Inflammatory macrophage treated with lipopolysaccharide for 1 hour (primary cell): ENCODE measurements at places on chromosomes 1 and 21.

DNA sequence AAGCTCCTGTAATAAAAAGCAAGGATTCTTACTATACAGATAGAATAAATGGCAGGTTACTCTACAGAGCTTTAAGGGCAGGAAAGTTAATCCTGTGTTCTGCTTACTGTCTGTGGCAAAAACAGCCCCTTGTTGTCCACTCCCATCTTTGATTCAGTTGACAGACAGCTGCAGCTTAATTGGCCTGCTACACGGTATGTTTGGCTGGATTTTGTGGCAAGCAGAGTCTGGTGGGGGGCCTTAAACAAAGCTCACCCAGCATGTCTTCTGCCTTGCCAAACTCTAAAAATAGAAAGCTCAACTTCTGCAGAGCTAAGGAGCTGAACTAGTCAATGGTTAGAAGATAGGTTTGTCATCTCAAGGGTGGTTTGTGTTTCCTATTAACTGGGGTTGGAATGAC, 407.2 kb downstream of the HLX start:
- DNase-seq = no peak

DNA sequence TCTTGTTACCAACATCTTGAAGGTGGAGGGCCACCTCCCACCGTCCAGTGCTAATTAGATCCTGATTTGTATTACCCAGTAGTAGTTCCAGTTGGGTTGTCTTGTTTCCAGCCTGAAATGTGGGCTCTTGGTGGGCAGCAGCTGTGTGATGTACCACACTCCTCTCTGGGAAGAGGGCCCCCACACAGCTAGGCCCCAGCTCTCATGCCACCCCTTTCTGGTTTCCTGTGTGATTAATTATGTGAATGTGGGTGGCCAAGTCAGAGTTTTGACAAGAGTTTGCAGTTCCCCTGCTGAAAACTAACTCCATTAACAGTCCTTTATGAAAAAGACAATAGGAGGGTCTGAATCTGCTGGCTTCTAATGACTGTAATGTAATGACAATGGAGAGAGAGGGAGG, 3.8 kb downstream of the HMGB4 start:
- no peak for DNase-seq

- no peak for DNase-seq
Measured at GRCh38 chr1:238221738-238222137, 331.0 kb upstream of the ZP4 start.

DNA sequence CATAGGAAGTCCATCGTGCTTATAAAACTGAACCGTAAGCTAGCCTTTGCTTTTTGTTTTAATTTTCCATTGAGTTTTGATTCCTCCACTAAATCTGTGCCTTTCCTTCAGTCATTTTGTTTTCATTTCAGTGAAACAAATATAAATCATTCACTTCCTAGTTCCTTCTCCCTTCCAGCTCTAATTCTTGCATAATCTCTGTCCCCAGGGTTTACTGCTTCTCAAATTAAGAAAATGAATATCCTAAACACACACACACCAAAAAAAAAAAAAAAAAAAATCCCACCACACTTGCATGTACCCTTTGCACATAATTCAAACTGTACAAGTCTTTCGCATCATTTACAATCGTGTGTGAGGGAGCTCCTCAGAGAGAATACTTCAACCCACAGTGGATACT, 6.8 kb downstream of the KCNH1 start:
- no peak for DNase-seq

- no peak for DNase-seq
Measured at GRCh38 chr1:115275216-115275615, 62.8 kb downstream of the NGF start.

- no peak for DNase-seq
Measured at GRCh38 chr1:169779970-169780369, 14.7 kb downstream of the METTL18 start.

DNA sequence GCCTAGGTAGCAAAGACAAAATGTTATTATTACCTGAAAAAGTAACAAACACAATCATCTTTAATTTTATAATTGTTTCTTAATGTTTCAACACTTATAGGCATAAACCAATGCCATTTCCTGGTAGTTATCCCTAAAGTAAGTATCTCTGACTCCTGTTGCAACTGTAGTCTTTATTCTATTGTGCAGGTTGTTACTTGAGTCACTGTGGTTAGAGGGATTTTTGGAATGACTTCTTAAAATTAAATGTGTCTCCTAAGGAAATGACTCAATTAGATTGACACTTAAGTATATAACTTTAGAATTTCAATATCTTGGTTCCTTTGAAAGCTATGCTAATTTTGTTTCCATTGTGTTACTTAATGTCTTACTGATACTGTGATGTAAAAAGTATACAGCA, 143.9 kb downstream of the PHTF1 start:
- no peak for DNase-seq

GRCh38 chr1:67339623-67340343, 32.1 kb downstream of the IL12RB2 start:
- no peak for DNase-seq

DNA sequence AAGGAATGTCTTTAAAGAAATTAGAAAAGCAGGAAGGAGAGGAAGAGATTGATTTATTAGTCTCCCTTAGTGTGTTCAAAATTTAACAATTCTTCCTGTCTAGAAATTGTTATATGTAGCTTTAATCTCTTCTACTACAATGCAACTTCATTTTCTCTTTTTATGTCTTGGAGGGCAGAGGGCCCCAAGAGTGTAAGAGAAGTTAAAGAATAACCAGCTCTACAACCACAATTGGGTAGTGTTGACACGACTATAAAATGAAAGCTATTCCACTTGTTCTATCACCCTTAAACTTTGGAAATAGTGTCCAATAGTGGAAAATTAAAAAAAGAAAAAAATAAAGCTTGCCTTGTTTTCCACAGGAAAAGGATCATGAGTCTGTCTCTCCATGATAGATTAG, 82.6 kb upstream of the DPYD start:
- no peak for DNase-seq

- no peak for DNase-seq
Measured at GRCh38 chr1:180157576-180158057, 2.9 kb downstream of the QSOX1 start.

- DNase-seq = peak; percentile 86
Measured at GRCh38 chr1:205260948-205261732, 33.4 kb downstream of the TMCC2 start.

DNA sequence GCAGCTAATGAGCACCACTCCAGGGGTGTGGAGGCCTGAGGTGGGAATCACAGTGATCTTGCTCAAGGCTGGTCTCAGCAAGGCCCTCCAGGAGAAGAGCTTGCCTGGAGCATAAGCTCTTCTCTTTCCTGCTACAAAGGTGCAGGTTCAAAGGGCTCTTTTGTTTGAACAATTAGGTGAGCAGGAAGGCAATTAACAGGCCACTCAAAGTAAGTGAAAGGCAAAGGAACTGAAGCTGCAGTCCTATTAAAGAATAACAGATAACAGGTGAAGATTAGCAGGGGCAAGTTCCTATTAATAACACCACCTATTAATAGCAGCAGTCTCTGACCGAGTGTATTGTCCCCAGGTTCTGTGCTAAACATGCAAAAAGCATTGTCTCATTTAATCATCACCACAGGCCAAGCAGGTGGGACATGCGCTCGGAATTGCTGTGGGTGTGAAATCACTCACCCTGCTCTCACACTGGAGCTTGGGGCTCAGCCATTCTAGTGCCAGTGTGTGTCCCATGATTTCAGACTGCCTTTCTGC, 113.8 kb downstream of the RHOU start:
- no peak for DNase-seq

DNA sequence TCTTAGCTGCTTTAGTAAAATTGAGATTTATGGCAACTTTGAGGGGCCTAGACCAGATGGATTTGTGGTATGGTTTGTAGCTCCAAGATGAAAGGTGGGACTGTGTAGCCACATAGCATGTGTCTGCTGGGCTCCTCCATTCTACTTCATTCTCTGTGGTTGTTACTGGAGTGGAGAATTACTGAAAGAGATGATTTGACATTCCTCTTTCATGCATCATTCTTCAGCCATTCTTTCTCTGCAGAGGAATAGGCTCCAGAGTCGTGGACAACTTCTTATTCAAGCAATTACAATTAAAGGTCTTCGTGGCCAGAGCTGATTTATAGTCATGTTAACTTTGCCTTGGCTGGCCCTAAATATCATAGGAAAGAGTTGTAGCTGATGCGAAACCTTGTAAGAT, 328.9 kb downstream of the PAPPA2 start:
- DNase-seq = no peak

DNA sequence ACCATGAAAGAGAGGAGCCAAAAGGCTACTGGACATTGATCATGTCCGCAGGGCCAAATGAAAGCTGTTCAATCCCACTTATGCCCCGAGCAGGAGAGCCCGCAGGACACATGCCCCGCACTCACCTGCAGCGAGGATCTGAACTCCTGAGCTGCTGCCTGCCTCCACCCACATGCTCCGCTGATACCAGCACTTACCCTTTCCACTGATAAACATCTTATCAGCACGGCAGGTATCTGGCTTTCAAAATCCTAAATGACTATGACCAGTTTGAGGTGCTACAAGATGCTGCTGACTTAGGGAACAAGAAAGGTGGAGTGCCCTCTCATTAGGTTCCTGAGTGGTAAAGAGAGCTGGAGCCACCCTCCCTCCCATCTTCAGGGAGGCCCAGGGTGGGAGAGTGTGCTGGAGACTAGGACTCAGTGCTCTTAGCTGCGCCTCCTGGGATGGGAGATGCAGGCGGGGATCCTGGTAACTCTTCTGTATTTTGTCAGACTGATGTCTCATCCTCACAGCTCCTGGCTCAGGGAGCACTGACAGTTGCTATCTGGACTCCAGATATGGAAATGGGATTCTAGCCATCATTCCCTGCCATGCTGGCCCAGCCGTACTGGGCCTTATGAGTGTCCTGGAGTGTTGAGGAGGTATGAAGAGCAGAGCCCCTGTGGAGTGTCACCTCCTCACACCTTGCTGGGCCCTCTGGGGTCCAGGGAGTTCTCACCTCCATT, 86.4 kb upstream of the F3 start:
- DNase-seq = no peak

- DNase-seq = no peak
Measured at GRCh38 chr1:101088431-101088830, 62.8 kb upstream of the DPH5 start.

GRCh38 chr1:8137481-8138244, 111.6 kb upstream of the ERRFI1 start:
- peak; percentile 34 for DNase-seq

- DNase-seq = no peak
Measured at GRCh38 chr1:170424346-170424745, 107.6 kb upstream of the GORAB start.

DNA sequence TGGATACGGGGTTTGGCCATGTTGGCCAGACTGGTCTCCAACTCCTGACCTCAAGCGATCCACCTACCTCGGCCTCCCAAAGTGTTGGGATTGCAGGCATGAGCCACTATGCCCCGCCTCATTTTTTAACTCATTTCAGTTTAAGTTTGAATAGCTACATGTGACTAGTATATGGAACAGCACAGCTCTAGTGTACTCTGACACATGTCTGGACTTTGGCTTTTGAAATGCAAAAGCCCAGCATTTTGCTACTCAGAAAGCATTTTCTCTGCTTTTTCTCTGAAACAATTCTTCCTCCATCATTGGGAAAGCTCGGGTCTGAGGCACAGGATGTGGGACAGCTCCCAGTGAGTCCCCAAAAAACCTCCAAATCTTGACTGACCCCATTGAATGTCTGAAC, 4.0 kb upstream of the SSR2 start:
- no peak for DNase-seq

DNA sequence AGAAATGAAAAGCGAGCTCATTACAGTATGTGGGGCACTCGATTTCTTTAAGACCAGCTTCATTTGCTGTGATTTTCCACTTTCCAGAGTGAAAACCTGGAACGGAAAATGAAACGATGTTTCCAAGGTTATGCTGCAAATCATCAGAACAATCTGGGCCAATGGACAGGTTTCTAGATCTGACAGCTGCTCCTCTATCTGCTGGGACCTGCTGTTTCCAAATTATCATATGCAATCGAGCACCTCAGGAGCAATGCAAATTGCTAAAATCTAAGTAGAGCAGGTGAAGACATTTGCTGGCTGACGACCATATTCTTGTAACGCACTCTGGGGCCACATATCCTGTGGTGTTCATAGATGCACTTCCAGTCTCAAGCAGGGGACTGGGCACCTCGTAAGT, 39.7 kb upstream of the TIAM1 start:
- no peak for DNase-seq

DNA sequence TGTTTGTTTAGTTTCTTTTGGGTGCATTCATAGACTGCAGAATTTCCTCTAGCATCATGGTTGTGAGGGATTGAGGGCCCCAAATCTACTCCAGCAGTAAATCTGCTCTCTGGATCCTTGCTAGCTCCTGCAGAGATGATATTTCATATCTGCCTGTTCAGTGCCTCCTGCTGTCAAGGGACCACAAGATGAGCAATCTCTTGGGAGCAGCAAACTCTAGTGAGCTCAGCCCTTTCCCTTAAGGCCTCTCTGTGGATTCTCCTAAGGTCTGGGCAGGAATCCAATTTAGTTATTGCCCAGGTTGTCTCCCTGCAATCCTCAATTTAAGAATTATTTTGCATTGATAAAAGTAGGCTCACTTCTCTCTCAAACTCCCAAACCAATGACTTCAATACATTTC, 76.9 kb downstream of the RGS18 start:
- DNase-seq = no peak

DNA sequence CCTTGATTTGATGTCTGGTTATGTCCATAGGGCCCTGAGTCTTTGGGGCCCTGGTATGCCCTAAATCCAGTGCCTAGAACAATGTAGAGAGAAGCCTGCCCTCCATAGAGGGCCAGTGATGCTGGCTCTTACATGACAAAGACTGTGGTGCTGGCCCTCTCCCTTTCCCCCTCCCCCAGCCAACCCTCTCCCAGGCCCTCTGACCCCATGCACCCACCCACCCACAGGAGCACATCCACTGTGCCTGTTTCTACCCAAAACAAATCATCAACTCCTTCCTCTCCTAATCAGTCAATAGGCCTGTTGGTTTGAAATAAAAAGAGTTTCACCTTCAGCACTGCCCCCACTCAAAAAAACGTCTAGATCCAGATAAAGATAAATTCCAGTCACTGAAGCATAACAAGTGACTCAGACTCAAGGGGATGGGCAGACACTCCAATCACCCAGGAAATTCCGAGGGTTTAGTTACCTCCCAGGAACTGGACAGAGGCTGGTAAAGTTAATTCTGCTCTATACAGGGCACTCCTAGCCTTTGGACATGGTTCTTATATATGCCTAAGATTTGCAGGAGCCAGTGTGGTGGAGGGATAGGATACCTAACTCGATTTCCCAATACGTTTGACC, 144.8 kb upstream of the VANGL1 start:
- no peak for DNase-seq

GRCh38 chr1:180271272-180272255, 41.5 kb downstream of the LHX4 start:
- no peak for DNase-seq

DNA sequence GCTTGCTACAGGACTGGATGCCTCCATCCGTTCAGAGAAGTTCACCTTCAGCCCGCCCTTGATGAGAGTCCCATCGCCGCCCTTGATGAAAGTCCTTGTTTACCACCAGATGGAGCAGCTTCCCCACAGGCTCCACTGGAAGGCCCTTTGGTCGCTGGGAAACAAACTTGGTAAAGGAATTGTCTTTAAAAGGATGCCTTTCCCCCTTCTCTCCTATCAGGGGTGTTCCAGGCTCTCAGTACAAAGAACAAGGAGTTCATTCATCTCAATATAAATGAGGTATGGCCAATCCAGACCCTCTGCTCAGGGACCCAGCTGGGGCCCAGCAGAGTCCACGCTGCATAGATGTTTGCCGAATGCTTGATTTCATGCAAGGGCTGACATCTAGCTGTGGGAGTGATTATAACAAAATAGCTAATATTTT, 50.8 kb downstream of the CAPN9 start:
- peak; percentile 18 for DNase-seq
